ENCODE measurements at places on chromosomes 12 and 14.

- DNase-seq = no peak
Measured at GRCh38 chr12:128426511-128426910, 159.5 kb downstream of the TMEM132C start.

GRCh38 chr12:68482660-68483059 is 128.0 kb upstream of the RAP1B start:
- no peak for DNase-seq

- DNase-seq = no peak
Measured at GRCh38 chr12:120370343-120371243, 1.6 kb upstream of the MSI1 start.

- peak; percentile 53 for DNase-seq
Measured at GRCh38 chr14:69354383-69355153, 43.5 kb downstream of the ERH start.
